ENCODE measurements at places on chromosomes 7 and 10.

DNA sequence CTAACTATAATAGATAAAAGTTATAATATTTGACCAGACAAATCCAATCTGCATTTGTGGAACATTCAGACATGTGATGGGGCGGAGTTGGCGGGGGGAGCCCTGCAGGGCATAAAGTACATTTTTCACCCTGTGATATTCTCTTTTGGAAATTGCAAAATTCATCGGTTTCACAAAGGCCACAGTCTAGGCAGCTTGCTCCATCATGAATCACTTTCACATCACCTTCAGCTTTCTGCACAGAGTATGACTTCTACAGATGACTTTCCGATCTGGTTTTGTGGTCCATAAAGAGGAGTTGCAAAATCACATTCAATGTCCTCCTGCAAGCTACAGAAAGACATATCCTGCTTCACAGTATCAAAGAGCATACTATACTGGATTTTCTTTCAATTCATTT lies 51.4 kb upstream of the APBB1IP start:
- no peak for DNase-seq

- no peak for DNase-seq
Observed at GRCh38 chr7:18792871-18793595, 297.5 kb downstream of the HDAC9 start.

DNA sequence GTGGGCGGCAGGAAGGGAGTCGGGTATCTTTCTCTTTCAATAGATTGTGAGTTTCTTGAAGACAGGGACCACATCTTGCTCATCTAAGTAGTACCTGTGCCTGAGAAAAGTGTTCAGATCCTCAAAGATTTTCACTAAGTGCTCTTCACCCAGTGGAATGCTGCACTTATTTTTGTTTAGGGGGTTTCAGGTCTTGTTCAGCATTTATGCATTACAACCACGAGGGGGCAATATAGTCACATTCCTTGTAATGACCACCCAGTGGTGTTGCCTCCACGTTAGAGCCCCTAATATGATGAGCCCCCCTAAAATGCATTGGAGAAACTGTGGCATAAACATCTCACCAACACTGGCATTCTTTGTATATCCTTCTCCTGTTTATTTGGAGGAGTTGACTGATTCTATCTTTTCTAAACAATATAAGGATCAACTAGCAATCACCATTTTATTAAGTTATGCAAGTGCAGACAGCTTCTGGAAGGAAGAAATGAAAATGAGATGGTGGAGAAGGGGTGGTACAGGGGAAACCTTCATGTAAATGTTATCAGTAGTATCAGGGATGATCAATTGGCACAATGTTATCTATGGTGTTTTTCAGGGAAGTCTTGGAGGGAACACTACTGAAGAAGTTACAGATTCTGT lies 3.1 kb upstream of the PAPSS2 start:
- no peak for DNase-seq

DNA sequence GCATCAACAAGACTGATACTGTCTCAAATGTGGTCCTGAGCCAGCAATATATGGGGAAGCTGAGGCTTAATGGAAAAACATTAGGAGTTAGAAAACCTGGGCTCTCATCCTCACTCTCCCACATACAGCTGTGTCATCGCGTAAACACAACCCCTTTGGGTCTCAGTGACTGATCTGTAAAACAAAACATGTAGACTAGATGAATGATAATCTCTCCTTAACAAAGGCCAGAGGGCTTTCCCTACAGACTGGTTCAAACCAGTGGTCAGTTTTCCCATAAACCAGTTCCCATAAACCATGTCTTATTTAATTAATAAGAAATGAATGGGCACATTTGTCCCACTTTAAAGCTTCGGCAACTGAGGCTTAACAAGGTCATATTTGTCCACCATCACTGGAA lies 48.1 kb downstream of the OSBPL3 start:
- no peak for DNase-seq

- DNase-seq = no peak
Observed at GRCh38 chr10:5776136-5776880, 36.9 kb downstream of the GDI2 start.

DNA sequence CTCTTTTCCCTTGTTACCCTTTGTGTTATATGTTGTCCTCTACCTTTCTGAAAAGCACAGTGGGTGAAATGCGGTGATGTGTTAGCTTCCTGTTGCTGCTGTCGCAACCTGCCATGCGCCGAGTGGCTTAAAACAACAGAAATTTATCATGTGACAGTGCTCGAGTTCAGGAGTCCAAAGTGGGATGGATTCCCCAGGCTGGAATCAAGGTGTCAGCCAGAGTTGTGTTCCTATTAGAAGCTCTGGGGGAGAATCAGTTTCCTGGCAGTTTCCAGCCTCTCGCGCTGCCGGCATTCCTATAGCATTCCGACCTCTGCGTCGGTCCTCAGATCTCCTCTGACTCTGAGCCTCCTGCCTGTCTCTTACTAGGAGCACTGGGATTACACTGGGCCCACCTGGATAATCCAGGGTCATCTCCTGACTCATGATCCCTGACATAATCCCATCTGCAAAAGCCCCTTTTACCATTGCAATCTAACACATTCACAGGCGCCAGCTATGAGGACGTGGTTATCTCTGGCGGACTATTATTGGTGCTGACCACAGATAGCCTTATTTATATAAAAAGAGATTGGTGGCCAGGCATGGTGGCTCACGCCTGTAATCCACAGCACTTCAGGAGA lies 207.5 kb downstream of the CUX1 start:
- DNase-seq = no peak

DNA sequence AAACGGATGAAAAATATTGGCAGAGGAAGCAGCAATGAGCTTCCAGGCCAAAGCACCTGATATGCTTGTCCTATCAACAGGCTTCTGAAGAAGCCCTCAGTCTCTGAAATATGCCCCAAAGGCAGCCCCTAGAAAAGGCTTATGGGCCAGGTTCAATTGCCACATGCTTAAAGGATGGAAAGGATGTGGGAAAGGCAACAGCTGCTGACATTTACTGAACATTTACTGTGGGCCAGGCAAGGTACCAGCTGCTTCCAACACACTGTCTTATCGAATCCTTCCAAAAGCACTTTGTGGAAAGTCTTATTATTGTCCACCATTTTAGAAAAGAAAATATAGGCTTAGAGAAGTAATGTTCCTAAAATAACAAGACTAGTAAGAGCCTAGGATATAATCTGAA lies 56.5 kb downstream of the DOCK4 start:
- no peak for DNase-seq

- no peak for DNase-seq
Observed at GRCh38 chr7:13751766-13752165, 237.7 kb downstream of the ETV1 start.

DNA sequence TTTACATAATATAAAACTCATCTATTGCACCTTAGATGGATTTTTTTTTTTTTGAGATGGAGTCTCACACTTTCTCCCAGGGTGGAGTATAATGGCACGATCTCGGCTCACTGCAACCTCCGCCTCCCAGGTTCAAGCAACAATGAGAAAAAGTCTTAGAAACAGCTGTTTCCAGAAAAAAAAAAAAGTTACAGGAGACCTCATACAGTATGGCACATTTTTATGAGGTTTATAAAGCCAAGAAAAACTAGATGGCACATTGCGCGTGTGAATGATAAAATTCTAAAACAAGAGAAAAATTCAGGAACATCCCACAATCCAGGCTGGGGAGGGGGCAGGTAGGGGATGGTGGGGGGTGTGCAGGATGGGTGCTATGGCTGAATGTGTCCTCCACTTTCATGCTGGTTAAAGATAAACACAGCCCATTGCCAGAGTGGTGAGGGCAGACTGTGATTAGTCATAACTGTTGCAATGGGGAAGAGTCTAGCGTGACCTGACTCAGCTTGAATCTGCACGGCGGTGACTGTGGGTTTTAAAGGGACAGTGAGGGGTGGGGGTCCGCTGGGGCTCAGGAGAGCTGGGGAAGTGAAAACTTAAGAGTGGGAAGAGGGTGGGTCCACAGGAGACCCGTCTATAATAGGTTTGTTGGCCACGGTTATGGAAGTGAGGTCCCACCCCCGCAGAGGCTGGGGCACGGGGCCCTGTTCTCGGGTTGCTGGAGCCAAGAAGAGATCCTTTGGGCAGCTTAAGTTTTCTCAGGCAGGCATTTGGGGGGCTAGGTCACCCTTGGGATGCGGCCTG lies 11.9 kb upstream of the LRRC27 start:
- DNase-seq = peak; percentile 57

GRCh38 chr10:112456533-112456932 lies 9.5 kb downstream of the VTI1A start:
- DNase-seq = no peak

Data from stimulated activated CD8-positive, alpha-beta memory T cell treated with anti-CD3 and anti-CD28 coated beads, Interleukin-4, amount 100 ng/mL, for 48 hours (primary cell).